ENCODE measurements at places on chromosomes 2 and 18. TPM values are rescaled to one million over a fixed set of nuclear protein-coding genes. Genes with fewer than 3 reads are reported as not detected.

ALK gene
- total RNA-seq = 1.2 TPM

SLC9A4 gene
- total RNA-seq = 1.2 TPM

ITGA4 gene
- 21.4 TPM for total RNA-seq

DNA sequence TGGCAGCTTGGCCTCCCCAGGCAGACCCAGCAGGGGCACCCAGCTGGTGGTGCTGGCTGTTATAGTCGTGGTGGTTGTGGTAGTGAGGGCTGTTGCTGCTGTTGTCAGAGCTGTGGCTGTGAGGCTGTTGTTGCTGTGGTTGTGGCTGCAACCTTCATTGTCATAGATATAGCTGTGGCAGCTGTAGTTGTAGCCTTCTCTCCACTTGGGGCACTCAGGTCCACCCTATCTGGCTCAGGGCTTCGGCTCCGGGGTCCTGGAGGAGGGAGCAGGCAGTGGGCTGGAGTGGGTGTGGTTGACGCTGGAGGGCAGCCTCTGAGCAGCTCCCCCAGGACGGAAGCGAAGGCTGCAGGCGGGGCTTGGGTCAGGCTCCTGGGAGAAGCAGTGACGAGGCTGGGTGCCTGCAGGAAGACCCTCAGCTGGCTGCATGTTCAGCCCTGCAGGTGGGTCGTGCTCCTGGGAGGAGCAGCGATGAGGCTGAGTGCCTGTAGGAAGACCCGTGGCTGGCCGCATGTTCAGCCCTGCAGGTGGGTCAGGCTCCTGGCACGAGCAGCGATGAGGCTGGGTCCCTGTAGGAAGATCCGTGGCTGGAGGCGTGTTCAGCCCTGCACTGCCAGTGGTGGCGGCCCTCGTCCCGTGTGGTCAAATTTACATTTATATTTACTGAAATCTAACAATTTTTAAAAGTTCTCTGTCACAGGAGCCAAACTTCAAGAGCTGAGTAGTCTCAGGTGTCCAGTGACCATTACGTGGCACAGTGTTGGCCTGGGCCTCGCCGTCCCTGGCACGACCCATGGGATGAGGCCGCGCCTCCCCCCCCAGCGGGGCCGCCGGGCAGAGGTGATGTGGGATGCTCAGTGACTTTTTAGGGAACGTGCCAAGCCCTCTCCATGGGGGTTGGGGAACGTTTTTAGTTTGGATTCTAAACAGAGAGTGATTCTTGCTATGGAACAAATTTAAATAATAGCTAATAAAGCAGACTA lies 79.2 kb upstream of the PXDN start:
- DNase-seq = peak; percentile 49

All from umbilical cord (tissue), 2 donors.